Activated T-helper 1 cell treated with anti-CD3 and anti-CD28 coated beads, Interleukin-2, amount 50 U/mL, for 16 hours (primary cell): ENCODE measurements at places on chromosomes 6 and 20.

DNA sequence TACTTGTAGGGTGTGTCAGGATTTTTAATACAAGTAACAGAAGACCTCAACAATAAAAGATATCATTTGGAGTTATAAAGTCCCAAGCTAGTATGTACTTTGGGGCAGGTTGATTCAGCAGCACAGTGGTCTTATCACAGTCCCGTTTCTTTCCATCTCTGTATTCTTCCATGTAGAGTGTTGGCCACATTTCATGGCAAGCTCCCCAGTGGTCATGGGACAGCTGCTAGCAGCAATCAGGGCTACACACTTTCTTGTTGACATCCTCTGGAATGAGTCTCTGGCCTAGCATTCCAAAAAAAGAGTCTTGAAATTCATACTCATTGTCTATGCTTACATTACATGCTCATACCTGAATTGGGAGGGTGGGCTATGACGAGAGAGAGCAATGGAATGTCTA, 53.2 kb downstream of the SOBP start:
- DNase-seq, result no peak

GRCh38 chr6:132760256-132760655, 2.6 kb upstream of the VNN2 start:
- DNase-seq, result no peak

DNA sequence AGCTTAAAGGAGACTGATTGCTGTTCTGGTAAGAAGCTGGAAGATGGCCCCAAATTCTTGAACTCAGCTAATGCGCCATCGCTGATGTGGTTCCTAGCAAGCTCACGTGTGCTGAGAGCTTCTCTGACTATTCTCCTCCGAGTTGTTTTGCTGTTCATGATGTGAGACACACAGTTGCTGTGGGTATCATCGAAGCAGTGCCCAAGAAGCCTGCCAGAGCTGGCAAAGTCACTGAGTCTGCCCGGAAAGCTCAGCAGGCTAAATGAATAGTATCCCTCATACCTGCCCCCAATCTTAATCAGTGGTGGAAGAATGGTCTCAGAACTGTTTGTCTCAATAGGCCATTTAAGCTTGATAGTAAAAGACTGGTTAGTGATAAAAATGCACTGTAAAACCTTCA, 28.3 kb upstream of the BCLAF1 start:
- DNase-seq, result no peak

DNA sequence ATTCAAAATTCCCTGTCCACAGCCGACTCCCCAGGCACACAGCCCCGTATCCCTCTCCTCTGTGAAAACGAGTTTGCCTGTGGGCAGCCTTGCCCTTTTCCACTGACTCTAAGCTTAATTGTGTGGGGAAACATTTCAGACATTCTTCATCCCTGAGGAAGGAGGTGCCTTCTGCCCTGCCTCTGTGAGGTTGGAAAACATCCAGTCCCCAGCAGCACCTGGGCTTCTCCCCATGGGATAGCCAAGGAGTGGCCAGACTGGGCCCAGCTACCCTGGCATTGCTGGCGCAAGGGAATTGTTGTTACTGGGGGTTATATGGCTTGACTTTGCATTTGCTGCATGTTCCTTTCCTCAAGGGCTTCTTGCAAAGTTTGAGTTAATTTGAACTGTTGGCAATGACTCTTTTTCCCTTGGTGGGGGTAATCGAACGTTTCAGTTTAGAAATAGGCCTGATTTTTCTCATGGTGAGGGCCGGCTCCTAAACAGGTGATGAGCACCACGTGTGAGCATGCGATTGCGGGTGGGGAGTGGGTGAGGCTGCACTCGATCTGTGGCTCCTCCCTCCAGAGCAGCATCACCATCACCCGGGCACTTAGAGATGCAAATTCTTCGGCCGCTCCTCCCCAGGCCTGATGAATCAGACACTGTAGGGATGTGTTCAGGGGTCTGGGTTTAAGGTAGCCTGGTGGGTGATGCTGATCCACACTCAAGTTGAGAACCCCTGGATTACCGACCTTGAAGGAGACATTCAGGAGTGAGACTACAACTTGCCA, 29.9 kb downstream of the GABRR2 start:
- no peak for DNase-seq

- DNase-seq, result no peak
These were observed 170.2 kb downstream of the DOK5 start for GRCh38 chr20:54645445-54646155.

DNA sequence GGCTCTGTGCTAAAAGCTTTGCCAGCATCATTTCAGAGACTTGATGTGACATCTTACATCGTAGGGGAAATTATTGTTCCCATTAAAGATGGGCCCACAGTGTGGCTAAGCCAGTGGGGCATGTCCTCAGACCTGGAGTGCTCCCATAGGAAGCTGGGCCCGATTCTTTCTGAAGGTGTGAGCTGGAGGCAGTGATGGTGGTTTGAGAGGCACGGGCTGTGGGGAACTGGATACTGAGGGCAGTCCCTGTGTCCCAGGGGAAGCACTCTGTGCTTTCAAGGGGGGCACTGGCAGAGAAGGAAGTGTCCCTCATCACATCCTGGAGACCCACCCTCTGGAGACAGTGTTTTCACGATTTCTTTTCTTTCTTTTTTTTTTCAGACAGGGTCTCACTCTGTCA, 8.6 kb upstream of the FAM110A start:
- no peak for DNase-seq

- DNase-seq, result no peak
These were observed 26.9 kb downstream of the DDX27 start for GRCh38 chr20:49245921-49246740.

- DNase-seq, result no peak
These were observed 58.4 kb downstream of the TRIM38 start for GRCh38 chr6:26021001-26021349.

DNA sequence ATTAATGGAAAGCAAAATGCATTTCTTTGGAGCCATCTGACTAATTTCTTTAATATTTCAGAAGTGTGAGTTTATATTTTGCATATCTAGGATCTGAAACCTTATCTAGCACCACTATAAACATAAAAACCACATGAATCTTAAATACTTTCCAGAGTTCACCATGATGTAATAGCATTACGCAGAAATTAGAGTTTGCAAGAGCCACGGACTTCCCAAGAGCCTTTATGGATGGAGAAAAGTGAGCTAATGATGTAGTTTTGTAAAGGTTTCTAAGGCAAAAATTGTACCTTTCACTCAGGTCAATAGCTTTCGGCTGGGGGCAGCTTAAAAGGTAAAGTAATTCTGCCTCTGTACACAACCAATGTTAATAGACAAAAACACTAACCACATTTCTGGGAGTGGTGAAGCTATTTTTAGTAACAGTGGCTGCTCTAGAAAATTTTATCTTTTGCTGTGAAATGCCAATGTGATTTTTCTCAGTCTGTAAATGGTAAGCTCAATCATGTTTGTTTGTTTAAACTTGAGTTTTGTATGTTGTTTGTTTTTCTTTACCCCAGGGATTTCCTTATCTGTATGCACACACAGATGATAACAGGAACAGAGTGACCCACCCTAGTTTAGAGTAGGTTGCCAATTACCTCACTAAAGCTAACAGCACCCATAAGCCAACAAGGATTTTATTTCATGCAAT, 80.5 kb downstream of the FILIP1 start:
- no peak for DNase-seq

GRCh38 chr20:9792674-9793073, 46.2 kb downstream of the PAK5 start:
- no peak for DNase-seq

- no peak for DNase-seq
These were observed 407.7 kb downstream of the CDH26 start for GRCh38 chr20:60365882-60366281.

DNA sequence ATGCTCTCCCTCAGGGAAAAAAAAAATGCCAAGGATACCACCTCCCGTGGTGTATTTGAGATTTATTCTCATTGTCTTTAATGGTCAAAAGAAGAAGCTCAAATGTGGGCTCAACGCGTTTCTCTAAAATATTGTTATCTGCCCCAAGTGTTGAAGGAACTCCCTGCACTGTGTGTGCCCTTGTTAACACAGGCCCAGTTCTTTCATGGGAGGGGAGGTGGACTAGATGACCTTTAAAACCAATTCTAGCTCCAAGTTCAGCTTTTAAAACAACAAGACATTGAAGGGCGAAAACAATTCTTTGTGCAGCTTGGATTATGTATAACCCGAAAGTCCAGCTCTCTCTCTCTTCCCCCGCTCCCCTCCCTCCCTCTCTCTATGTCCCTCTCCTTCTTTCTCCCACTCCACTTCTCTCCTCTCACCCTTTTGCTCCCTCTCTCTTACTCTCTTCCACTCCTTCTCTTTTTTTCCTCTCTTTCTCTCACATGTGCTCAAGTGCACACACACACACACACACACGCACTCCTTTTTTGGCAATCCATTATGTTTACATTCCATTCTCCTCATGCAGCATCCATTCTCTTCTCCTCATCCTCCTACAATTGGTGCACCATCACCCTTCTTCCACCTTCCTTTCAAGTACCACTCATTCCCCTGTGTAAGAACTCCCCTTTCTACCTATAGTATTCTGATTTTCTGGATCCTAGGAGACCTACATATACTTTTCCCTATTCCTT, 8.5 kb downstream of the HLA-DMB start:
- no peak for DNase-seq

DNA sequence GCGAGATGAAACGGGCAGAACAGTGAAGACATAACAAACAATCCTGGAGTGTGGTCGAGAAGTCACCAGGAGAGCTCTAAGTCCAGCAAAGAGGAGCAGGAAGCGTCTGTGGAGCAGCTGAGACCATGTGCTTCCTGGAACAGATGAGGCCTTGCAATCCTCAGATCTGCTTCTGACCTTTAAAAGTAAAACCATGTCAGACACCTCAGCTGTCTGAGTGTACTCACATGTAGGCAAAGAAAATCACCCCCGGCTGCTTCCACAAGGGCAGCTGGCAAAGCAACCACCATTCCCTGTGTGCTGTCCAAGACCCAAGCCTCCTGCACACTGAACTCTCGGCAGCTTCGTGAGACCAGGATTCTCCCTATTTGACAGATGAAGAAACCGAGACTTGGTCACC, 76.6 kb downstream of the EDN3 start:
- DNase-seq, result no peak

- no peak for DNase-seq
These were observed 241.4 kb downstream of the SLC24A3 start for GRCh38 chr20:19453862-19454261.

GRCh38 chr6:90368001-90368400, 71.4 kb upstream of the BACH2 start:
- no peak for DNase-seq

GRCh38 chr20:52103335-52103912, 88.2 kb downstream of the ZFP64 start:
- no peak for DNase-seq

GRCh38 chr6:45075246-45075645, 252.9 kb upstream of the RUNX2 start:
- no peak for DNase-seq

- DNase-seq, result peak; percentile 60
These were observed 106.2 kb downstream of the JPH2 start for GRCh38 chr20:44080646-44081267.

DNA sequence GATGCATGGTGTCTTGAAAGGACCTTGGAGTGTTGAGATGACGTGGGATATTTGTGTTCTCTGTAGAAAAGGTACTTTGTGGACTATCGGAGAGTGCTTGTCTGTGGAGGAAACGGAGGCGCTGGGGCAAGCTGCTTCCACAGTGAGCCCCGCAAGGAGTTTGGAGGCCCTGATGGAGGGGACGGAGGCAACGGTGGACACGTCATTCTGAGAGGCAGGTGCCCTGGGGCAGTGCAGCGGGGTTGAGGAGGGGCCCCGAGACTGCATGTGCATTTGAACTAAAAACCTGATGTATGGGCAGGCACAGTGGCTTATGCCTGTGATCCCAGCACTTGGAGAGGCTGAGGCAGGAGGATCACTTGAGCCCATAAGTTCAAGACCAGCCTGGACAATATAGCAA, 12.9 kb downstream of the MTG2 start:
- DNase-seq, result no peak

- DNase-seq, result no peak
These were observed 20.7 kb downstream of the RIPK1 start for GRCh38 chr6:3088968-3089367.

DNA sequence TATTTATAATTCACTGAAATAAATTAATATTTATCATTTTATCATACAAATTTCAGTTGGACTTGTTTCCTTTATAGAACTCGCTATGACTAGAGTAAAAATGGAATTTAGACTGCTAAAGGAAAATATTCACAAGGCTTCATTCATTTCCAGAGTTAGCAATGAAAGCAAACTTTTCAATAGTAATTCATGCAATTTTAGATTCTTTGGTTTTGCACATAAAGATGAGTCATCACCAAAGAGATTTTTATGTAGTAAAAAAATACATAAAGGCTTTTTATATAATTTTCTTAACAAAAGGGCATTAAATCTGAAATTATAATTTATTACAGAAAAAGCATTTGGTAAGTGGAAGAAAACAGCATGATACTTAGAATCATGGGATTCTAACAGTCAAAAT, 37.2 kb upstream of the STXBP5 start:
- DNase-seq, result no peak

DNA sequence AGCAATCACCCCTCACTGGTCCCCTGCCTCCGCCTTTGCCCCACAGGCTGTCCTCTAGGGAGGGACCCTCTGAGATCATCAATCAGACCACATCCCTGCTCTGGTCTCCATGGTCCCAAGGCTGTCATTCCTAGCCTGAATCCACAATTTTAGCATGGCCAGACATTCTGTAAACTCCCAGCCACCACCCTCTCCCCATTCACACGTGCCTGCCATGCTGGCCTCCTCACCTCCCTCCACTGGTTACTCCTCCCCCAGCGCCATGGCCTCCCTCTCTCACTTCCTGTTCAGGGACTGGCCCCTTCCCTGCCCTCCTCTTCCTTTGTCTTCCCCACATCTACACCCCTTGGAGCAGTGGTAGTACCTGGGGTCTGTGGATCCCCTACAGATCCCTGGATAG, 150.7 kb upstream of the MLN start:
- DNase-seq, result no peak

DNA sequence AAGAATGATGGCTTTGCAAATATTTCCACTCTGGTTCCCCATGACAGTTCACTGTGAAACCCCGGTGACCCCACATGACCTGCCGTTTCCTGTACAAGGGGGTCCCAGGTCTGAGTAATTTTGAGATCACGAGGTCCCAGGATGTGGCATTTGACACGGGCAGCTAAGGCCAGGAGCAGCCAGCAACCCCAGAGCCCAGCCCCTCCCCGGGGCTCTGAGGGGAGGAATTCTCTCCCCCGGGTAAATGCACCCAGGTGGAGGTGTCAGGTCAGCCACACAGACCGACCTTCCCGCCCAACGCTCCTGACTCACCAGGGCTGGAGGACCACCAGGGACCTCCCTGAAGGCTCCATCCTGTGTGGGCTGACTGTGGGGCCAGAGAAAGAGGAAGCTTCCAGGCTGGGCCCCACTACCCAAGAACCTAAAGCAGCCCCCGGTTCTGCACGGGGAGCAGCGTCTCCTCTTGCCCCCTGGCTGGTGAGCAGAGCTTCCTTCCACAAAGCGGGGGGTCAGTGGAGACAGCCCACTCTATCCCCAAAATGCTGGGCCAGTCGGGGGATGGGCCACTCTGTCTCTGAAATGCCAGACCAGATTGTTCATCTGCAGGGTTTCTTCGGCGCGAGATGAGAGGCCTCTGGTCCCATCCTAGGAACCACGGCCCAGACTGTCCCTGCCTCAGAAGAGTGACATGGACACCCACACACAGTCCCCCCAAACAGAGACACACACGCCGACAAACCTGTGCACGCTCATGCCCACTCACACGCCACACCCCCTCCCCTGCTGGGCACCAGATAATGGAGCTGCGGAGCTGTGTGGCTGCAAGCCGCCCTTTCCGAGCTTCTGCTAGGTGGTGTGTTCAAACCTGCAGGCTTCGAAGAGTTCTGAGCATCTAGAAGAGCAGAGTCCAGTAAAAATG, 23.4 kb upstream of the SLCO4A1 start:
- DNase-seq, result no peak

- no peak for DNase-seq
These were observed 62.8 kb downstream of the FAM120B start for GRCh38 chr6:170369403-170369802.
